Smooth muscle cell of the pulmonary artery (primary cell): ENCODE measurements at places on chromosomes 6 and 20. TPM values are rescaled to one million over a fixed set of nuclear protein-coding genes. Genes with fewer than 3 reads are reported as not detected.

The RRP36 gene
- total RNA-seq: 57.6 and 63.3 TPM in 2 replicates

The COL11A2 gene
- 0.13 and 0.83 TPM in 2 replicates for total RNA-seq

The SNPH gene
- 12.0 and 21.3 TPM in 2 replicates for total RNA-seq

The AIF1 gene
- total RNA-seq: not detected in 2 replicates

The ERMARD gene
- total RNA-seq: 20.4 and 21.5 TPM in 2 replicates

The SAMD3 gene
- total RNA-seq: 9.3 and 9.7 TPM in 2 replicates

The ZNF334 gene
- total RNA-seq: 0.83 and 3.9 TPM in 2 replicates

The MC3R gene
- total RNA-seq: not detected in 2 replicates

The OR2H2 gene
- total RNA-seq: not detected in 2 replicates

The HS3ST5 gene
- not detected in 2 replicates for total RNA-seq

The FAM209B gene
- not detected in 2 replicates for total RNA-seq

The RSPO4 gene
- total RNA-seq: 0.46 TPM in 1 of 2 replicates, not detected in the other

The ARMC12 gene
- 0.26 TPM in 2 replicates for total RNA-seq

The REM1 gene
- 0.07 and 4.0 TPM in 2 replicates for total RNA-seq

The PI16 gene
- total RNA-seq: 0.59 and 1.8 TPM in 2 replicates

The MYB gene
- total RNA-seq: 0.33 and 0.40 TPM in 2 replicates

The NELFE gene
- 78.7 and 86.4 TPM in 2 replicates for total RNA-seq

The FOXA2 gene
- 0.03 TPM in 1 of 2 replicates, not detected in the other for total RNA-seq

The DSE gene
- 138 and 160 TPM in 2 replicates for total RNA-seq

The PRSS16 gene
- 0.33 and 0.40 TPM in 2 replicates for total RNA-seq

The SLC17A4 gene
- total RNA-seq: not detected in 2 replicates

The CCDC170 gene
- 0.33 and 0.46 TPM in 2 replicates for total RNA-seq

The UBE2J1 gene
- total RNA-seq: 26.3 and 33.6 TPM in 2 replicates

The BTNL2 gene
- total RNA-seq: not detected in 2 replicates

The KIF16B gene
- total RNA-seq: 12.9 and 13.1 TPM in 2 replicates

The RBM24 gene
- total RNA-seq: 2.9 and 6.3 TPM in 2 replicates

The ARFGAP1 gene
- total RNA-seq: 73.8 and 77.8 TPM in 2 replicates

The TCP11 gene
- total RNA-seq: 0.07 and 0.26 TPM in 2 replicates

The LIN28B gene
- not detected in 2 replicates for total RNA-seq

The RING1 gene
- 33.2 and 33.3 TPM in 2 replicates for total RNA-seq

The OPN5 gene
- not detected in 2 replicates for total RNA-seq

The ARHGAP18 gene
- 27.3 and 50.0 TPM in 2 replicates for total RNA-seq

The HLA-DOA gene
- total RNA-seq: 2.1 TPM in 1 of 2 replicates, not detected in the other

The GLP1R gene
- total RNA-seq: not detected in 2 replicates

The GNMT gene
- 0.13 and 0.36 TPM in 2 replicates for total RNA-seq

The HUS1B gene
- total RNA-seq: 1.2 and 1.3 TPM in 2 replicates

The SMLR1 gene
- total RNA-seq: not detected in 2 replicates
